ENCODE measurements at places on chromosomes 1 and 21.

DNA sequence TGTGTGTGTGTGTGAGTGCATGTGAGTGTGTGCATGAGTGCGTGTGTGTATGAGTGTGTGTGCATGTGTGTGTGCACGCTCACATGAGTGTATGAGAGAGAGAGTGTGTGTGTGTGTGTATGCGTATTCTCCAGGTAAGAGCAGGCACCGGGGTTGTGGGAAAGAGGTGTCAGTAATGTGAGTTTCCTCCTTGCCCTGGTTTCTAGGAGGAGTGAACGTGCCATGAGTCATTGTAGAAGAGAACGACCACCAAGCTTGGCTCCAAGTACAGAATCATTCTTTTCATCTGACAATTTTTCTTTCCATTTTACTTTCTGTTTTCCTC lies 79.1 kb downstream of the POFUT2 start:
- peak; percentile 24 for DNase-seq

DNA sequence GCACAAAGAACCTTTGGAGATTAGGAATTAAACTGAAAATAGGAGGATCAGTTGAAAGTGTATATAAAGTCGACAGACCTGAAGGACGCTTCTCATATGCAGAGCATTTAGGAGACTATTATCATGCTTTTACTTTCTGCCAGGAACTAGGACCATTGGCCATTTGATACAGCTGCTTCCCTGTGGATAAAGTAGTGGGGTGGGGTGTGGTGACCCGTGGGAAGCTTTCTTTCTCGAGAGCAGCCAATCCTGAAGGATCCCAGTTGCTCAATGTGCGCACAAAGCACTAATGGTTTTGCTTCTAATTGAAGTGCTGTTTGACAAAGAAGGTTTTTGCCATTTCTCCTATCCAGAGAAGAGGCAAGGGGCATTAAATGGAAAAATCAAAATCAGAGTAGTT lies 14.9 kb upstream of the CD55 start:
- no peak for DNase-seq

DNA sequence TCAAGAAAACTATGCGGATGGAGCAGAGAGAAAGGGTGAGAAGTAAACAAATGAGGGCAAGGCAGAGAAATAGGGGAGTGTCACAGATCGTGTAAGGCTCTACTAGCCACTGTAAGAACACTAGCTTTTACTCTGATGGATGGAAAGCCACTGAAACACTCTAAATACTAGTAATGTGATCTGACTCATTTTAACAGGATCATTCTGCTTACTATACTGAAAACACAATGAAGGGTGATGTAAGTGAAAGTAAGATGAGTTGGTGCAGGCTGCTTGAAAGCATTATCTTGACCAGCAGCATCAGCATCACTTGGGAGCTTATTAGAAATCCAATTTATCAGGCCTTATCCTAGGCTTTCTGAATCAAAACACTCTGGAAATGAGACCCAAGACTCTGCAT lies 32.7 kb downstream of the TUT4 start:
- DNase-seq, result peak; percentile 17

GRCh38 chr1:40848530-40849189 lies 13.5 kb downstream of the CITED4 start:
- DNase-seq, result peak; percentile 80

DNA sequence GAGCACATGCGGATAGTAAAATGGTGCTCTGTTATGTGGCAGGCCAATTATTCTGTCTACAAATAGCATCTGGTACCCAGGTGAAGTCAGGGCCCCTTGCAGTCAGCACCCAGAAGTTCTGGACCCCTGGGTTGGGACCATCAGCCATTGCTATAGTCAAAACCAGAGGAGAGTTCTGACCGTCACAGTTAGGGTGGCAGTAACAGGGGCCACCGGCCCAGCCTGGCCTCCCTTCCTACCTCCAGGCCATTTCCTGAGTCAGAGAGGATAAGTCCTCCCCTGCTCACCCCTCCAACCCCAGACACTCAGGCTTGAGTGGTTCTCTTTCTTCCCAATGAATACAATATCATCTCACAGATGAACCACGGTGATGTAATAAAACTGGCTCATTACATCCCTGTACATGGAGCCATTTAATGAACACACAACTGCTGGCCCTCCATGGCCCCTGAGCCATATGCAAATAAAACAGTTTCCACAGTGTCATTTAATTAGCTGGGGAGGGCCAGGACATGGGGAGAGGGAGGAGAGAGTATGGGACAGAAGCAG lies 673.6 kb downstream of the MATN1 start:
- no peak for DNase-seq

Measured in cardiac muscle cell (in vitro differentiated cells and primary cell).